ENCODE measurements at places on chromosomes 13 and 19. TPM values are rescaled to one million over a fixed set of nuclear protein-coding genes. Genes with fewer than 3 reads are reported as not detected.
A peak's percentile ranks its signal among the peaks of the same experiment; 100 is the strongest.

DNA sequence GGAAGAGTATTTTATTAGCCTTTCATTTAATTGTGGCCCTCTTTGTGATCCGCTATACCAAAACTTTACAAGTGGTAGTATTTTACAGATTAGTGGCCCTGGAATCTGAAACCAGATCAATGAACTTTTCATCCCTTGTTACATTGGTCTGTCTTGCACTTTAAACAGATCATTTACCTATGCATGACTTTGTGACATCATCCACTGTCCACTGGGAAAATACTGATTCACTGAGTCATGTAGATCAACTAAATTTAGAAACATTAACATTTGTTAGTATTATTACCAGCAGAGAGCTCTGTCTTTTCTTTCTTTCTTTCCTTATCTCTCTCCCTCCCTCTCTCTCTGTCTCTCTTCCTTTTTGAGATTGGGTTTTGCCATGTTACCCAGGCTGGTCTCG is 17.5 kb downstream of the PCDH8 start:
- DNase-seq, result no peak

- no peak for DNase-seq
These were observed 30.1 kb downstream of the CCDC8 start for GRCh38 chr19:46383171-46383815.

Gene SLC8A2
- total RNA-seq, result not detected

DNA sequence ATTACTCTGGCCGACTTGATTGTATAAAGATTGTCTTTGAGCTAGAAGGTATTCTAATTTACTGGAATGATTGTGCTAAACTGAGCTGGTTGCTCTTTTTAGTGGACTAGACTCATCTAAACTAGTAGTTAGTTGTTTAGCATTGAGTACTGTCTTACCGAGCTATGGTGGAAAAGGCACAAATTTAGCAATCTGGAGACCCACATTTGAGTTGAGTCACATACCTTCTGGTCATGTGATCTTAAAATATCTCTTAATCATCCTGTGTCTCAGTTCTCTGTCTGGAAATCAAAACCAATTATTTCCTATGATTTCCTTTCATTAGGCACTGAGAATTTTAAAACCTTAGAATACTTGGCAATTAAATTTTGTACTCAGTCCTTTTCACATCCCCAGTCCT is 349.5 kb downstream of the IRS2 start:
- DNase-seq, result no peak

DNA sequence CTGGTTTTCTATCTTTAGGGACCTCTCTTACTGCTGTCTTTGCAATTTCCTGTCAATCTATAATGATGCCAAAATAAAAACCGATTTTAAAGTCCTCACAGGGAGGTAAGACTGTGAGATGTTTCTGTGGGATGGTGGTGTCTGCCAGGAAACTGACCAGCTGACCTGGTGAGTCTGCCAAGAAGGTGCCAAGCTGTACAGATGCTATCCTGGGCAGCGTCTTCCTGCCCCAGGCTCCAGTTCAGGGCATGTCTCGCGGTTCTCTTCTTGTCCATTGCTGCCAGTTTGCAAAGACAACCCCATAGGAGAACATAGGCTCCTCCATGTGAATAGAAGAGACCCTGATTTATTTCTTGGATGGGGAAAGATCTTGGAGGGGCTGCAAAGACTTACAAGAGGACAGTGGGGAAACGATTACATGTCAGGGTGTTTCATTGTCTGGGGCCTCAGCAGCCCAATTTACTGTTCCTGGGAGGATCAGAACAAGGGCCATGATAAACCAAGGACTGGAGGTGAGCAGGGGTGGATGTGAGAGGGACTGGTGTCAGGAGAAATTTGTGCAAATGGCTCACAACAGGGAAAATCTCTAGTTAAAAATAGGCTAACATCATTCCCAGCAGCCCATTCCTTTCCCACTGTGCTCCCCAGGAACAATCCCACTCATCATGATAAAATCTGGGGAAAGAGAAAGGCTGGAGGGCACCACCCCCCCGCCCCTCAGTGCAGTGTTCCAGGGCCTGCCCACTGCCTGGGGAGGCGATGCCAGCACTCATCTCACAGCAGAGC is 42.7 kb upstream of the VSTM2B start:
- no peak for DNase-seq

- DNase-seq, result peak; percentile 17
These were observed at the start of gene CCNA1 for GRCh38 chr13:36432106-36432544. Gene CCNA1, plus strand, starts transcription at chr13:36432495. Its CDS starts 562 bp downstream, at chr13:36433057.

Gene METTL21C
- not detected for total RNA-seq

DNA sequence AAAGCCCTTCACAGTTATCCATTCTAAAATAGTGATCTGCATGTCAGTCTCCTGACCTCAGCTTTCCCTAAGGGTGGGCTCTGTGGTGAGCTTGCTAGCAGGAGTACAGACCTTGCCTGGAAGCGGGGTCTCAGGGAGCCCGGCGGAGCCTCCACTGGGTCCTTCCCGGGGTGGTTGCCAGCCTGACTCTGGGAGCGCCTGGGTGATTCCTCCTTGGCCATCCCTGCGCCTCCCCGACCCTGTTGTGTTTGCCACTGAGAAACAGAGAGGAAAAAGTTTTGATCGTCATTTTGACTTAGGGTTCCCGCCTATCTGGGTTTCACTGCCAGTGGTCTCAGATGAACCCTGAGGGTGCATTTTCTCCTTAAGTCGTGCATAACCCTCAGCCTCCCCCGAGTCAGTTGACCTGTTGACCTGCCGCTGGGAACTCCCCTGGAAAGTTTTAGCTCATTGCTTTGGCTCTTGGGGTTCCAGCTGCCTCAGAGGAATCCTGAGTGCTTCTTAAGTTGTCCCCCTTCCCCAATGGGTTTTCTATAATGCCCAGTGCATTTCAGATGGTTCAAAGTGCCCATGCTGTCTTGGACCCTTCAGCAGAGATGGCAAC is 117.8 kb downstream of the RAB20 start:
- DNase-seq, result no peak

DNA sequence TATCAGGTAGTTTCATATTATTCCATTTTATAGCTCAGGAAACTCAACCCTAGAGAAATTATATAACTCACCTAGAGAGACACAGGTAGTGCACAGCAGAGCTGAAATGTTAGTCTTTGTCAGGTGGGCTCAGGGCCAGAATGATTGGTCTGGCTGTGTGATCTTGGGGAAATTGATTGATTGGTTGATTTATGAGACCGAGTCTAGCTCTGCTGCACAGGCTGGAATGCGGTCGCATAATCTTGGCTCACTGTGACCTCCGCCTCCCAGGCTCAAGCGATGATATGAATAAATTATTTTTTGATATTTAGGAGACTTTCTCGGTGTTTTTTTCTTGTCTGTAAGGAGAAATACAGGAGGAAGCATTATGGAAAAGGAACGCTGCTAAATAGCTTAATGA is 239.9 kb upstream of the SLC10A2 start:
- no peak for DNase-seq

DNA sequence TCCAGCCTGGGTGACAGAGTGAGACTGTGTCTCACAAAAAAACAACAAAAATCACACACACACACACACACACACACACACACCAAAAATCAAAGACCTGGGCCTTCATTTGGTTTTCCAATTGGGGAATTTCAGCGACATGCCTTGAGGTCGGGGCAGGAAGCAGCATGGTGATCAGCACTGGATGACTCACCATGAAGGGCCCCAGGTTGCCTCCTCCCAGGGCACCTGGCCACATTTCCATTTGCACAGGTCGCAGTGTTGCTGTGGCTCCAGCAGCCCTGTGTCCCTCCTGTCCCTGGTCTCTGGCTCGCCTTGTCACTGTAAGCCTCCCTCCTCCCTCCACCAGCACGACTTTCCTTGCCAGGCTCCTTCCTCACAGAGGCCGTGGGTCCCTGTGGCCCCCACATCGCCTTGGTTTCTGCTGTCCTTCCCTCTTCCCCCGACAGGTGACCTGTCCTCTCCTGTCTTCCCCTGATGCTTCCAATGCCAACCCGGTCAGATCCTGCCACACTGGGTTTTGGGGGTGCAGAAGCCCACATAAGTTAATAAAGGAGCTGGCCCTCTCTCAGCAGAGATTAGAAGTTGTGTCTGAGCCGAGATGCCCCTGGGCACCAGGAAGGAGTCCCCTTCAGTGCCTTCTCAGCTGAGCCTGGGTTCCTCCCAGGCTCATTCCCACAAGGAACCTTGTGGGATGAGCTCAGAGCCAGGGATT is 66.7 kb downstream of the GPR12 start:
- no peak for DNase-seq

Gene NLRP7
- not detected for total RNA-seq

GRCh38 chr19:9406798-9407352 is 28.5 kb downstream of the ZNF266 start:
- peak; percentile 77 for DNase-seq

Gene RNF17
- total RNA-seq, result not detected

Gene B3GNT8
- total RNA-seq, result 0.29 TPM

DNA sequence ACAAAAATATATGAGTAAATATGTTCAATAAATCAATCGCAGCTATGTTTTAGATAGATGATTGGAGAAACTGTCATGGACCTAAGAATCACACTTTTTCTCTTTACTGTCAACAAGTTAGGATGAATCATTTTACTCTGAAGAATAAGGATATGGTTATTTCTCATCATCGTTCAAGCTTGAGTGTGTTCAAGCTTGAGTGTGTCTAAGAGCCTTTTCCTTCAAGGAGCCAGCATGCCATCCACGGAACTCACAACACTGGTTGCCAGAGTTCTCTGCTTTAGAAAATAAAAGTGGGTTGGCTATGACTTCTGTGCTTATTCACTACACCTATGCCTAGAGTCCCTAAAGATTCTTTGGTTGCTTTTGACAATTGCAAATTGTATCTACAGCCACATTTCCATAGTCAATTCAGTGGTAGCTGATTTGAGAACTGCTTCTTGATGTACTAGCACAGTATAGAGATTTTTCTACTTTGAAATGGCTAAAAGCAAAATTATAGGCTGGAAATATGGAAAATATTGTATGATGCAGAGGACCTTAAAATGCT is 58.1 kb upstream of the SCEL start:
- DNase-seq, result no peak

GRCh38 chr13:32642316-32642715 is 56.1 kb downstream of the PDS5B start:
- DNase-seq, result no peak

DNA sequence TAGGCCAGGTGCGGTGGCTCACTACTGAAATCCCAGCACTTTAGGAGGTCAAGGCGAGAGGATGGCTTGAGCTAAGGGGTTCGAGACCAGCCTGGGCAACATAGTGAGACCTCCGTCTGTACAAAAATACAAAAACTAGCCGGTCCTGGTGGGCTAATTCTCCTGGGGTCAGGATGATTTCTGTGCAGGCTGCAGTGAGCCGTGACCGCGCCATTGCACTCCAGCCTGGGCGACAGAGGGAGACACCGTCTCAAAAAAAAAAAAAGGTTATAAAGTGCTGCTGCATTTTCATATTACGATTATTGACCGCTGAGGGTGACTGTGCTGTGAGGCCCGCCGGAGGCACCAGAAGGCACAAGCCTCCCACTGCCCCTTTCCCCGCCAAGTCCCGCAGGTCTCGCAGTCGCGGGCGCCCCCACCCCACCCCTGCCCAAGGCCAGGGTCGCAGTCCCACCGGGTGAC is 477 bp upstream of the PLEKHF1 start:
- no peak for DNase-seq

Gene ZNF177
- 0.91 TPM for total RNA-seq

DNA sequence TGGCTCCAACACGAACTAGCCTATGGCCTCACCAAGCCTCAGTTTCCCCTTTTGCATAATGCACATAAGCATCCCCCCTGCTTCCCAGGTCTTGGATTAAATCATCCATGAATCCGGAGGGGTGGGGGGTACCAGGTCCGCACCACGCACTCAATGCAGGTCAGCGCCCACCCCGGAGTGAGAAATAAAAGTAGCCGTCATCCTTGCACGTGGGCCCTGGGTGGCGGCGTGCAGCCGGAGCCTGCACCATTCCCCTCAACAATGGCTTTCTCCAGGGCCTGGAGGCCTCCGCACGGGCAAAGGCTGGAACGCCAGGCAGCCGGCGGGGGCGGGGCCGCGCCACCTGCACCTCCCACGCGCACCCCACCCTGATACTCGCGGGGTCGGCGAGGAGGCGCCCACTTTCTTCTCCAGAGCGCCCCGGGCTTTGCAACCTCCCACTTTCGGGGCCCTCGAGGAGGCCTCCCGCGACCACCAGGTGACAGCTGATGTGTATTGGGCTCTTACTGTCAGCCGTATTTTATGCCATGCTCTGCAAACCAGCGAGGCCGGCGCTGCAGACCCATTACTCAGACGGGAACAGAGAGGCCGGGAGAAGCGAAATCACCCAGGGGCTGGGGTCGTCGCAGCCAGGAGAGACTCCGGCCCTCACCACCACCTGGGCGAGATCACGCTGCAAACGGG is 767 bp upstream of the GADD45B start:
- peak; percentile 90 for DNase-seq

- DNase-seq, result no peak
These were observed 178.2 kb downstream of the GPC5 start for GRCh38 chr13:91576590-91576989.

- no peak for DNase-seq
These were observed 10.9 kb downstream of the APOC1 start for GRCh38 chr19:44925114-44925891.

GRCh38 chr13:106507560-106508274 is 27.7 kb downstream of the EFNB2 start:
- DNase-seq, result no peak

DNA sequence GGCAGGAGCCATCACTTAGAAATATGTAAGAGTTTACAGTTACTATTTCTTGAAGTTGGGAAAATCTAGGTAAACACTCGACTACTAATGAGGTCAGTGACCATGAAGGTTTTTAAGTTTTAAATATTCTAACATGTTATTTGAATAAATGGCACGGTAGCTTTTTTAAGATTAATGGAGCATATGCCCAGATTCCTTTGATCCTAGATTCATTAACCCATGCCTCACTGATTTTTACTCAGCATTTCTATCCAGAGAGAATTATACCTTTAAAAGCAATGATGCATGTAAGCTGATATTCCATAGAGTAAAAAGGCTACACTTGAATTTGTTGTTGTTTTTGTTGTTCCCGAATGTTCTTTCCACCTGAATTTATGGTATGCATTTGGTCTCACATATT is 541.4 kb downstream of the DACH1 start:
- no peak for DNase-seq

GRCh38 chr19:6074709-6075403 is 35.4 kb downstream of the RFX2 start:
- no peak for DNase-seq

DNA sequence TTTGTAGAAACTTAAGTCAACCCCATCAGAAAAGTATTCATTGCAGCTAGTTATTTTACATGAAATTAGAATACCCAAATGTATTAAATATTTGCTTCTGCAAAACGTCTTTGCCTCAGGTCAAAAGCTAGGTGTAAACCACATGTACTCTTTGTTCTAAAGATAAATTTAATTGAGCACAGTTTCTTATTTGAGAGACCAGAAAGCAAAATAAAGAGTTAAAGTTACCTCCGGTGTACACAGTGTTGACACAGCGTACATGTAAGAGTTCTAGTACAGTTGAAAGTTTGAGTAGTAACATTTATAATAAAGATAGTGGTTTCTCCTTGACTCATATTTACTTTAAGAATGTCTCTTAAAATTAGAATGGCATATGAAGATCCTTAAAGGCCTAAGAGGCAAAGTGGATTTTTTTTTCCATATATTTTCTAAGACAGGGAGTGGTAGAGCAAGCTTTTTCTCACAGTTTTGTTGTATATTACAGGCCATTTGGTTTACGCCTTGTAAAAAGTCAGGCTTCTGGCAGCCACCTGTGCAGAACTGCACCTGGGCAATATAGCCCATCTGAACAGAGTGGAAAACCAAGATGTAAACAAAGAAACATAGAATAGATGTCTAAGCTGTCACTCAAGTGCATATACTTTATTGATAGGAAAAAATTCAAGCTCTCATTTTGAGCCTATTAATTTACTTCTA is 2.9 kb downstream of the LRCH1 start:
- no peak for DNase-seq

- no peak for DNase-seq
These were observed 3.8 kb downstream of the ZNF792 start for GRCh38 chr19:34960103-34960805.

Gene LHB
- total RNA-seq, result not detected

All from activated naive CD4-positive, alpha-beta T cell treated with anti-CD3 and anti-CD28 coated beads for 36 hours (primary cell).